ENCODE measurements at places on chromosomes 4 and X.

GRCh38 chr4:184282251-184282713, 64.6 kb upstream of the ENPP6 start:
- DNase-seq: no peak

GRCh38 chrX:140163371-140164159, 198.2 kb upstream of the CXorf66 start:
- DNase-seq: no peak

DNA sequence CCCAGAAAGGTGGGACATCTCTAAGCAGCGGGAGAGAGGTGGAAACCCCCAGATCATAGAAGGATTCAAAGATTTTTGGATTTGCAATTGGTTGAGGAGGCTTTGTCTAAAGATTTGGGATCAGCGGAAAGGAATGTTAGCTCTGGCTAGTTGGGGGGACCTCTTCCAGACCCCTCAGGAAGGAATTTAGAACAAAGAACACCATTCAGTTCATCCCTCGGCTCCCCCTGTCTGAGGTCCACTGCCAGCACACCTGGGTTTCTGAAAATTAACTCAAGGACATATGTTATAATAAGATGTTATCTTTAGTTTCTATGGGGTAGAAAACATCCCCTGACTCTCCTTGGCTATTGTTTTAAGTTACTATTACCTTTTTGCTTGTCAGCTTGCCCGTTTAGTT, 163.6 kb downstream of the CEP135 start:
- no peak for DNase-seq

- DNase-seq: no peak
Measured at GRCh38 chr4:183610033-183610432, 49.0 kb downstream of the RWDD4 start.

Measured in AG08395 (cell line).